Omental fat pad (tissue), 4 donors: ENCODE measurements at places on chromosomes 5 and 9.

DNA sequence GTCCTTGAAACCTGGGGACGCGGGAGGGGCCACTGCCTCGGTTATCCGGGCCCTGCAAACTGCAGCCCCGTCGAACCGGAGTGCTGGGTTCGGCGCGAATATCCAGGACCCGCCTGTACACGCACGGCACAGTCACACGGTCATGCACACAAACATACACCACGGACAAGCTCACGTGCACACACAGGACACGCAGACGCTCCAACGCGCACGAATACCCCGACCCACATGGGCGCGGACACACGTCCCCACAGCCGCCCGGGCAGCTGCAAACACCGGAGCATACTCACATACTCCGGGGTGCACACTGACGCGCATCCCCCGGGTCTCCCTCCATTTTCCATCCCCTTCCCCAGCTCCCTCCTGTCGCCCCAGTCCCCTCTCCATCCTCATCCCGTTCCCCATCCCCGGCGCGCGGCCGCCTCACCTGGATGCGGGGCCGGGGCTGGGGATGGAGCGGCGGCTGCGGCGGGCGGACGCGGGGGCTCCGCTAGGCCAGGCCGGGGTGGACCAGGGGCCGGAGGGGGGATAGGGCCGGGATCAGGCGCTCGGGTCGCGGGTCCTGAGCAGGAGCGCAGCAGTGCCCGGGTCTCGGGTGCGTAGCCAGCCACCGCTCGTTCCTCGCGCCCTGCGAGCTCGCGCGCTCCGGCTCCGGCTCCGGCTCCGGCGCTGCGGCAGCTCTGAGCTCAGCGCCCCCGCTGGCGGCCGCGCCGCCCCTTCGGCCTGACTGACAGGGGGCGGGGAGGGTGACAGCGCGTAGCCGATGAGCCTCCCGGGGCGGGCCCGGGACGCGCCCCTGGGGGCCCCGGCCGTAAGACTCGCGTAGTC is at the start of the genes EIF4E1B and SNCB:
EIF4E1B (plus strand) TSS at position 823 of the 828 bp plus-strand sequence. CDS start 12,113 bp downstream, outside the sequence.
SNCB (minus strand) TSS at position 682 of the 828 bp plus-strand sequence. CDS start 880 bp downstream, outside the sequence.
- no peak for DNase-seq

GRCh38 chr5:74638970-74639806 is 1.3 kb downstream of the ENC1 start:
- DNase-seq: no peak

DNA sequence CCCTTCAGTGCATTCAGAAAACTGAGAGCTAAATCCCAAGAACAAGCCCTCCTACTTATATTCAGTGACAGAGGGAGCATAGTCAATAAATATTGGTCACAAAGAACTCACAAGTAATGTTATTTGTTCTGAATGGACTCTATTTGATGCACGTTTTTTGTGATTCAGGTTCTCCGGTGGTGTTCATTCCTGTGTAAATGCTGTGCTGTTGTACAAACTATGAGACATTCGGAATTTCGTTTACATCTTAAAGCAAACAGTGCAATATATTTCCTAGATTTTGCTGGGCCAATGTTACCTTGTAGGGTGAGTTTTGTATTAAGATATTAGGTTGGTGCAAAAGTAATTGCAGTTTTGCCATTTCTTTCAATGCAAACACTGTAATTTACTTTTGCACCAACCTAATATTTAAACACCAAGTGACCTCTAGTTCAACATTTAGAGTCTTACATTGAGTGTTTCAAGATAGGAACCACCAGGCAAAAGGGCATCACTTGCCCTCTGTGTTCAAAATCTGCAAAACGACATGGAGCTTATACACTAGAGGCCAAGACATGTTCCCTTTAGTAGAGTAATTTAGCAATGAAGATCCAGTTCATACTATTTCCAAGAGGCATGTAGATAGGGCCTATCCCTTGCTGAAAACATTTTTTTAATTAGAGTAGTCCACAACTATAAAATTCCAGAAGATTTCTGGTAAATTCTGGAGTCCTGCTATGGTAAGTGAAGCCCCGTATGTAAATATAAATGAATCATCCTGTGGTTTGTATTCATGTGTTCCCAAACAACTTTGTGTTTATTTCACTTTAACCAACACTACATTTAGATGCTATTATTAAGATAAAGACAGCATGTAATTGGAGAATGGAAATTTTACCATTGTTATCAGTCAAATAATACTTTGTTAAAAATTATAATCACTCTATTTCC is 444.0 kb upstream of the PTGER4 start:
- no peak for DNase-seq

GRCh38 chr5:65832603-65833228 is 93.7 kb upstream of the ERBIN start:
- no peak for DNase-seq

DNA sequence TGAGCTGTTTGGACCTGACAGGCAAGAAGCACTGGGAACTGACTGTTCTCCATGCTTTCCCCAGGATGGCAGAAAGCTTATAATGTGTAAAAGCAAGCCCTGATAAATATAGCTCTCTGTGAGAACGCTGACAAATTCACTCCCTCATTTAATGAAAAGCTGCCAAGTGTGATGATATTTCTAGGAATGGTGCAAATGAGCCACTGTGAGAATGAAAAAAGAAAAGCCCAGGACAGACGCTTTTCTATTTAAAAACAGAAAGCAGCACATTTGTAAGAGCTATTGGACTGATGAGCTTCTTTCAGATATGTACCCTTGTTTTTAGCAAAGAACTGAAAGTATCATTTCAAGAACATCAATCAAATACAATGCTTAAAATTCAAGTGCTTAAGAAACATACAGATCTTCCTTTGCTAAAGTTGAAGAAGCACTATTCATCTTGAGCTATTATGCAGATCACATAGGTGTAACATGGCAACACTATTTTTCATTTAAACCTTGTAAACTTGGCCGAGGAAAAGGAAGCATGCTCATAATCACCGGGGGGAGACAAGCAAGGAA is 842.6 kb upstream of the ACO1 start:
- no peak for DNase-seq

GRCh38 chr5:40784027-40784653 is 14.0 kb downstream of the PRKAA1 start:
- no peak for DNase-seq

- DNase-seq: no peak
Observed at GRCh38 chr5:67154556-67155206, 41.9 kb downstream of the CD180 start.

- DNase-seq: no peak
Observed at GRCh38 chr9:84310883-84311282, 29.7 kb downstream of the SLC28A3 start.

DNA sequence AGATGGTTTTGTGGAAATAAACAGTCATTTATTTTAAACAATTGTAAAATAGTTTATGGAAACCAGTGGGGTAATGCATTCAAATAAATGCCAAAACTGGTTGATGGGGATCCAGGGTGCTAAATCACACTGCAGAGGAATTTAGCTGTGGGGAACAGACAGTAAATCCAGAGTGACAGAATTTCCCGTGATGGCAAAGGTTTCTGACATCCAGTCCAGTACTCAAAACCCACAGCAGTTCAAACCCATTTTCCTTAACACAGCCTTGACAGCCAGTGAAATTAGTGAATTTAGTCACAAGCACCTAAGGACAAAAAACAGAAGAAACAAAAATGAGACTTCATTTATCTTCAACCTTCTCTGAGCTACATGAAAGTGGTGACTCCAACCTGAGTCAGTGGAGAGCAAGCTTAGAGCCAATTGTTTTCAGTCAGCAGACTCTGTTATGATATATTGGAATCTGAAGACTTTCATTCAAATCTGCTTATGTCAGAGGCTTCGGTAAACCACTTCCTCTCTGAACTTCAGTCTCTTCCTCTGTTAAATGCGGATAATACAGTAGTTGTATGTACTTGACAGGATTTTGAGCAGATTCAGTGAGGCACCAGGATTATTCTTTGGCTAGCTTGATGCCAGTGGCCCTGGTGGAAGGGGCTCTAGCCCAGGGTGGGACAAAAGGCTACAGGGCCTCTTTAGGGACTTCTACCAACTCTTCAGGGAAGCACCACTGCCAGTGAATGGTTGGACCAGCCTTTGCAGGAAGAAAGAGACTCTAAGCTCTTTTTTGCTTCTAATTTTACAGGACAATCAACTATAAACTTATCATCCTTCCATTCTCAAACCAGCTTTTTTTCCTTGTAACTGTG is 185.3 kb downstream of the MAPKAP1 start:
- no peak for DNase-seq

GRCh38 chr9:85594316-85594715 is 147.4 kb downstream of the AGTPBP1 start:
- DNase-seq: no peak

- DNase-seq: no peak
Observed at GRCh38 chr9:98790134-98790841, 6.1 kb downstream of the ANKS6 start.

DNA sequence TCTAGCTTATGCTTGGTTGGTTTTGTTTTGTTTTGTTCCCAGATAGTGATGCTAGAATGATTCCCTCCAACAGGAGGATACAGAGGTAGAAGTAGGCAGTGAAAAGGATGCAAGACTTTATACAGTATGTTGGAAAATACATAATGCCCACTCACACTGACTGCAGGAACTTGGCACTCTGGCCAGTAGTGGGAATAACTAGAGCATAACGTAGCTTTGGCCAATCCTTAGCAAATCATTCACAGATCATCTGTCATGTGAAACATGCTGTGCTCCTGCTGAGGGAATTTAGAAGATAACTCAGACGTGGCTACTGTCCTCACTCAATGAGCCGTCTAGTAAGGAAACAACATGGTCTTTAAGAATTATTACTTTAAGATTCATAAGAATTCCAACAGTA is 13.5 kb downstream of the CFAP90 start:
- no peak for DNase-seq

DNA sequence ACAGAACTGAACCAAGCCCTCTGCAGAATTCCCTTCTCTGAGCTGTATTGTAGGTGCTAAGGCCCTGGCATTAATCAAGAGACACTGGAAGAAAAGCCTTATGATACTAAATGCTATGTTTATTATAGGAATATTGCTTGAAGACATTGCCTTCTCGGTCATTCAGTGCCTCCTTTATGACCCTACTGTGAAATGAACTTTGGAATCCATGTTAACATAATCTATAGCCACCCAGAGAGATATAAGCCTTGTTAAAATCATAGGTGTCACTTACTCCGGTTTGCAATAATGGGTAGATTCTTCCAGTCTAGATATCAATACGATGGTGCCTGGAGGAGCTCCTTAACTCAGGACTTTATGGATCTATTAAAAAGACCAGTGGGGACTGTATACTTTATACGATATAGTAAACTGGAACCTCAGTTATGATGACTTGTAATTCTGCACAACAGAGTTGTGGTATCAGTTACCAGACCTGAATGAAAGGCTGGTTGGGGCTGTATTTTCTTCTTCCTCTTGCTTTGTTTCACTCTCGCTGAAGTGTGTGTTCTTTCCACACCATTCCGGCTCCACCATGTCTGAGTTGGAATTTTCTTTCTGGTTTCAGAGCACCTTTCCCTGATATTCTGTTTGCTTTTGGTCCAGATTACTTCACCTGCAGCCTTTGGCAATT is 154.5 kb downstream of the DROSHA start:
- DNase-seq: no peak

- no peak for DNase-seq
Observed at GRCh38 chr9:132590318-132591182, 8.1 kb downstream of the BARHL1 start.

DNA sequence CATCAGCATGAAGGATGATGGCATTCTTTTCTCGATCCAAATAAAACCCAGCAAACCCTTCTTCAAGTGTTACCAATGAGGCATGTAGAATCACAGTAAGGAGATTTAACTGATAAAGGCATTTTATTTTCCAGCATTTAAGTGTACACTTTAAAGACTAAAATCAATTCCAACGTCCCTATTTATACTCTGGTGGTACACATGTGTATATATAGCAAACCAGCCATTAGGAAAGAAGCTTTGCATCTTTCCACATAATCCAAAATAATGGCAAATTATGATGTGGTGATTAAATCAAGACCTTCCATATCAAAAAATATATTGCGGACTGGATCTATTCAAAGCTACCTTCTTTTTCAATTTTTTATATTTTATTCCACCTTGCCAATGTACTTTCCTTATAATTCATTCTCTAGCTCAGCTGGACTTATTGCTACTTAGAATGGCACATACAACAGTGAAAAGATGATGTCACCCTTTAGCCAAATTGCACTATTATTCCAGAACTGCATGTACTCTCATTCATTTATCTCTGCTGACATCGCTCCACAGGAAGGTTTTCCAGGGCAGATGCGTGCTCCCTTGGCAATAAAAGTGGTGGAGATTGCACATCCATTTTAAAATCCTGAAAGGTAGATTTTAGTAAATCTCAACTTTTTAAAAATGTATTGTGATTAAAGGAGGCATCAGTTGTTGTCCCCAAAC is 63.3 kb upstream of the SLC30A5 start:
- DNase-seq: no peak

DNA sequence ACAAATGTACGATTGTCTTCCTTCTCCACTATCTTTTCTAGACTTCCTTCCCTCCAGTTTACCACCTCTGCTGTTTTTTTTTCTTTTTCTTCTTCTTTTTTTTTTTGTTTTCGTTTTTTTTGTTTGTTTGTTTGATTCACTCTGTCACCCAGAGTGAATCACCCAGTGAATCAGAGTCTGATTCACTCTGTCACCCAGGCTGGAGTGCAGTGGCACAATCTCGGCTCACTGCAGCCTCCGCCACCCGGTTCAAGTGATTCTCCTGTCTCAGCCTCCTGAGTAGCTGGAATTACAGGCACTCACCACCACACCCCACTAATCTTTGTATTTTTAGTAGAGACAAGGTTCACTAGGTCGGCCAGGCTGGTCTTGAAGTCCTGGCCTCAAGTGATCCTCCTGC is 375.7 kb downstream of the NTRK2 start:
- DNase-seq: no peak

- no peak for DNase-seq
Observed at GRCh38 chr9:37197158-37198038, 77.0 kb downstream of the ZCCHC7 start.

- no peak for DNase-seq
Observed at GRCh38 chr5:22985446-22985845, 132.3 kb upstream of the CDH12 start.

- DNase-seq: no peak
Observed at GRCh38 chr9:123150708-123151503, 117.4 kb downstream of the GPR21 start.

DNA sequence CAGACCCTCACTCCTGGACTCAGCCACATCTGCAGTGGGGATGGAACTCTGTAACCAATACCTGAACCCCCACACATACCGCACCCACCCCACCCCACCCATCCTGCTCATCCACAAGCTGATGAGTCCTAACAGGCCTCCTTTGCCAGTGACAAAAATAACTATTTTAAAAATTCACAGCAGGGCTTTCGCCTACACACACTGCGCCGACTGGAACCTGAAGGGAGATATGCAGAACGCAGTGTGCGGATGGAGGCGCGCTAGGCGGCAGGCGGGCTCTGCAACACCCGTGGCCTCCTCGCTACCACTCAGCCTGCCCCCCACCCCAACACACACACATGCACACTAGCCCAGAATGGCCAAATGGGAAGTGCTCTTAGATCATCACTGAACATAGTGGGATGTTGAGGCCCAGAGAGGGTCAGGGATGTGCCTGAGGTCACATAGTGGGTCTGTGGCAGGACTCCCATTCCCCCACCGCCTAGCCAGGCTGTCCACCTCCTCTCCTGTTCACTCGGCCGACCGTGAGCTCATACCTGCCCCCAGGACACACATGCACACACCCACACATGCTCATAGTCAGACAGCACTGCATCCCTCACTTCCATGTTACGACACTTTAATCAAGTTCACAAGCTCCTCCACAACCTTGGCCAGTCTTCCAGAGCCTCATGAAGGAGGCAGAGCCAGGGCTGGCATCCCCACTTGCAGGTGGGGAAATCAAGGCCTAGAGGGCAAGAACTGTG is 6.3 kb upstream of the CAMK2A start:
- no peak for DNase-seq

- no peak for DNase-seq
Observed at GRCh38 chr9:23796209-23796608, 29.8 kb downstream of the ELAVL2 start.

GRCh38 chr5:80216753-80217596 is 38.9 kb downstream of the SERINC5 start:
- no peak for DNase-seq
